ENCODE measurements at places on chromosomes 2 and 18.

DNA sequence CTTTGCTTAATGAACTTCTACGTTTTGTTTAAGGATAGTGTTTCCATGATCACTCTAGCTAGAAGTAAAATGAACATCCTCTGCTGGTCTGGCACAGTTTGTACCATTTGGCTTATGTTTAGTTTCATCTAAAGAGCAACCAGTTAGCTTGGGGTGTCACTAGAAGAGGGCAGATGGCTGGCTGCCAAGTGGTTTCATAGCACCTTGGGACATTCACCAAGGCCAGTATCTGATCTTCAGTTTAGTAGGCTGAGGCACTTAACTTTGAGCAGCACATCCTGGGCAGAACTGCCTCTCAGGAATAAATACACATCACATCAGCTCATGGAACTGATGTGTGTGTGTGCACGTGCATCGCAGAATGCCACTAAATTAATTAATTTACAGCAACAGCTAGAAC, 68.4 kb downstream of the NXPH2 start:
- no peak for DNase-seq

- DNase-seq, result no peak
These were observed 125.8 kb upstream of the CYP1B1 start for GRCh38 chr2:38201784-38202183.

DNA sequence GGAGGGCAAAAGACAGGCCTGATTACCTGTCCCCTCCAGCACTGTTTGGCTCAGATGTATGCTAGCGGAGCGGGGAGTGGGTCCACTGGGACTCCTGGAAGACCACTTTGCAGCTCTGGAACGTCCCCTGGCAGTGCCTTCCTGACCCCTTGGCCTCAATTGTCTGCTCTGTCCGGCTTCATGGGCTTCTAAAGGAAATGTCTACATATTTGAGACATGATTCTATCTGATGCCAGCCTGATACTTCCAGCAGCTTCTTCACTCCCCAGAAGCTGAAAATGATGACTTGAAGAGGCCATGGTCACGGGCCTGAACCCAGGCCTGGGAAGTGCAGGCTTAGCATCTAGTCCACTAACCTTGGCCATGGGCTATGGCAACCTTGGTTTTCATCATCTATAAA, 112.1 kb downstream of the ACAA2 start:
- no peak for DNase-seq

DNA sequence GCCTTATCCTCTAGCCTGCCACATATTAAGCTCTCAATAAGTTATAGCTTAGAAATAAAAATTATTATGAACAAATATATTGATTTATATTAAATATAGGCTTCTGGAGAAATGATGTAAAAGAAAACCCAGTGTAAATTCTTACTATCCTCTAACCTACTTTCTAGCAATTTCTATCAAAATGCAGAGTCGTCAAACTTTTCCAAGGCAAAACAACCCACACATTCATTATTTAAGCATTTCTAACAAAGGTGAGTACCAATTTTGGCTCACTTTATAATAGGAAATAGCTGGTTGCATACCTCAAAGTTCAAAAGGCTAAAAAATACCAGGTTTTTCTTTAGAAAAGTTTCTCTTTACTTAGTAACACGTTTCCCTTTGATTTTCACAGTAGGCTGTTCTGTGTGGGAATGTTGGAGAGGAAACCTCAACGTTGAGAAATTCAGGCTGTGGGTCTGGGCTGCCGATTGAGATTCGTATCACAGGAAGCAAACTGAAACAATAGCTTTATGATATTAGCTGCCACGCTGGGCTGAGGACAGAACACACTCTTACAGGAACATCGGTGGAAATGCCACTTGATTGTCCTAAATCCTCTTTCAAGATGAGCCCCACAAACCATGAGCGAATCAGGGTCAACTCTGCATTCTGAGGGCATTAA, 53.0 kb downstream of the EPAS1 start:
- no peak for DNase-seq

DNA sequence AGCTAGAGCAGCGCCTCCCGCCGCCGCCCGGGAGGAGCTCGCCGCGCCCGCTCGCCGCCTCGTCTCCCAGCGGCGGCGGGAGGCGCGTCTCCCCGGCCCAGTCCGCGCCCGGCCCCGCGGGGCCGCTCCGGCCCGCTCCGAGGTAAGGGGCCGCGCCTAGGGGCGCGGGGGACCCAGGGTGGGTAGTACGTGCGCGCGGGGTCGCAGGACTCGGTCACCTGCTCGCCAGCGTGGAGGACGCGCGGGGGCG, 259 bp downstream of the NPAS2 start:
- DNase-seq, result no peak

GRCh38 chr2:118310681-118311429, 222.6 kb downstream of the INSIG2 start:
- DNase-seq, result no peak

DNA sequence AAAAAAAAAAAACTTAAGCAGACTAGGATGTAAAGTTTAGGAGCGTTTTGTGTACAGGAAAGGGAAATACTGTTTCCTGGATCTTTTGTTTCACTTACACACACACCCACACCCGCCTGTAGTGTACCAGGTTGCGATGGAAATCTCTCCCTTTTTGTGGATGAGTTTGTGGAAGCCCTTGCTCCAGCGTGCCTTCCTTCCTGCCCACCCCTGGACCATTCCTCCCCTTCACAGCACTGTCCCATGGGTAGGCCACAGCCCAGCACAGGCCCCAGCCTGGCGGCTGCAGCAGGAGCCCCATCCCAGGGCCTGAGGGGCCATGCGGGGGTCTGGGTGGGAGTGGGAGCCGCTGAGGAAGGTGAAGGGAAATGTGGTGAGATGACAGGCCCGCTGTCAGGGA, 15.1 kb downstream of the MALL start:
- no peak for DNase-seq

GRCh38 chr2:170088776-170089175, 89.2 kb upstream of the MYO3B start:
- no peak for DNase-seq

DNA sequence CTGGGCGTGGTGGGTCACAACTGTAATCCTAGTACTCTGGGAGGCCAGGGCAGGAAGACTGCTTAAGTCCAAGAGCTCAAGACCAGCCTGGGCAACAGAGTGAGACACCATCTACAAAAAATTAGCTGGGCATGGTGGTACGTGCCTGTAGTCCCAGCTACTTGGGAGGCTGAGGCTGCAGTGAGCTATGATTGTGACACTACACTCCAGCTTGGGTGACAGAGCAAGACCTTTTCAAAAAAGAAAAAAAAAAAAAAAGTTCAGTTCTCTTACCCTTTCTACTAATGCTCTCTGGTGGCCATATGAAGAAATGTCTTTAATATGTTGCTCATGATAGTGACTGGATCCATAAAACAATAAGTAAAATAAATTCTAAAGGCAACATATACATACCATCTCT, 14.9 kb downstream of the TYW5 start:
- no peak for DNase-seq

- no peak for DNase-seq
These were observed 44.4 kb downstream of the CCDC195 start for GRCh38 chr2:224671731-224672130.

Data from activated CD4-positive, alpha-beta T cell treated with anti-CD3 and anti-CD28 coated beads for 48 hours (primary cell).